ENCODE measurements at places on chromosomes 1 and 21.

DNA sequence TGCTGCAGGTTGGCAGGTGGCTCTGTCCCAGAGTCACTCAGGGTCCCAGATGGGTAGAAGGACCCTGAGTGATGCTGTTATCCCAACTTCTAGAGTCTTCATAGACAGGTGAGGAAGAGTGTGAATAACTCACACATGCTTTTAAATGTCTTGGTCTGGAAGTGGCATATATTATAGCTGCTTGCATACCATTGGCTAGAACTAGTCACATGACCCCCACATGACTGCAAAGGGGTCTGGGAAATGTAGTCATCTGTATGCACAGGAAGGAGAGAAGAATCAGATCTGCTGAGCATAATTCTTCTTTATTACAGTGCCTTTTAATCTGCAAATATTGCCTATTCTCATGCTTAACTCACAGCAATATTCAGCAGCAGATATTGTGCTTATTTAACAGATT, 28.2 kb upstream of the KLHDC7A start:
- no peak for DNase-seq

GRCh38 chr1:107963601-107964335, 1.2 kb downstream of the VAV3 start:
- peak; percentile 12 for DNase-seq

DNA sequence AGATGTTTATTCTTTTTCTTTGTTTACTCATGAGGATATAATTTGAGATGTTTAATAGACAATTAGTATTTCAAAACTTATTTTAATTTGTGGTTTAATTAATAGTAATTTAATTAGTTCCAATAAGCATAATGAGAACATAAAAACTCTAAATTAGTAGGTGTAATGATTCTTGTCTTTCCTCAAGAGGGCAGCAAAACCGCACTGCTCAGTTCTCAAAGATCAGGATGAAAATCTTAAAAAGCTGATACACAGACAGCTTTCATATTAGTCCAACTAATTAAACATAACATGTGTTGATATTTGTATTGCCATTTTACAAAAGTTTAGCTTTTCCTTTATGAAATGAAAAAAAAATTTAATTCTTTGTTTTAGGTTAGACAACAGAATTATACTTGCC, 106.7 kb upstream of the C21orf91 start:
- peak; percentile 13 for DNase-seq

- peak; percentile 99 for DNase-seq
Measured at GRCh38 chr21:28537371-28538079, 455.2 kb downstream of the LTN1 start.

DNA sequence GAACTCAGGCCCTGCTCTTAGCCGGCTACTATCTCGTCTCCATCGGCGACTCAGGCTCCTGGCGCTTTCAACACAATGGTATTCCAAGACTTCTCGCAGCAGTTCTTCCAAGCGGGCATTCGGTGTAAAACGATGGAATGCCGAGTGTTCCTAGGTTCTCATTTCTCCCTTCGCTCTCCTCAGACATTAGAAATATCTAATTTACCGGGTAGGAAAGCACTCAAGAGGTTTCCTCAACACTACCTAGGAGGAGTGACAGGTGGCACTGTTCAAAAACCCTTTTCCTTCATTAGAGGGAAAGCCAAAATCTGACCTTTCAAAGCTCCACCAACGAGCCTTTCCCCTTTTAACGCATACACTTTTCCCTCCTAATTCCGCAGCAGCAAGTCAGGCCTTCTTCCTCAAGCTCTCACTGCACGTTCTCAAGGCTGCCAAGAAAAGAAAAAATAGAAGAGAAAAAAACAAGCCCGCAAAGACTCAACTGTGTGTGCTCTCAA, 601 bp downstream of the UBE2G2 start:
- peak; percentile 14 for DNase-seq

Measured in fibroblast of skin of right quadriceps (primary cell).